Thoracic aorta (tissue), 2 donors: ENCODE measurements at places on chromosomes 4 and X.
A peak's percentile ranks its signal among the peaks of the same experiment; 100 is the strongest.

DNA sequence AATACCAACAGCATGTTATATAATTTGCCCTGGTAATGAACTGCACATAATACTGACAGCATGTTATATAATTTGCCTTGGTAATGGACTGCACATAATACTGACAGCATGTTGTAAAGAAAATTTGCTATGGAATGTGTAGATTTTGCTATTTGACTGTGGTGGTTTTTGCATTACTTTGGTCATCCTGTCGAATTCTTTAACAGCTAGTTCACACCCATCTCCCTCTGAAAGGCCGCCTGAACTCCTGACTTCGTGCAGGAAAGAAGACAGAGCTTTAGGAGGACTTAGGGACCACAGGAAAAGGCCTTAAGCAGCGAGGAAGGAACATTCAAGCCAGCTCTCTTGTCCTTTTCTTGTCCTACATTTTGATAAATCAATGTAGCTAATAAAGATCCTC lies 45.2 kb upstream of the DCLK2 start:
- no peaks in the 10 kb centered on the region for H3K27me3 ChIP-seq
- H3K27ac ChIP-seq: no peak overlapping the region
- DNase-seq: no peak
- no peaks in the 10 kb centered on the region for H3K36me3 ChIP-seq
- H3K4me1 ChIP-seq: no peaks in the 10 kb centered on the region
- no peak overlapping the region for H3K4me3 ChIP-seq

DNA sequence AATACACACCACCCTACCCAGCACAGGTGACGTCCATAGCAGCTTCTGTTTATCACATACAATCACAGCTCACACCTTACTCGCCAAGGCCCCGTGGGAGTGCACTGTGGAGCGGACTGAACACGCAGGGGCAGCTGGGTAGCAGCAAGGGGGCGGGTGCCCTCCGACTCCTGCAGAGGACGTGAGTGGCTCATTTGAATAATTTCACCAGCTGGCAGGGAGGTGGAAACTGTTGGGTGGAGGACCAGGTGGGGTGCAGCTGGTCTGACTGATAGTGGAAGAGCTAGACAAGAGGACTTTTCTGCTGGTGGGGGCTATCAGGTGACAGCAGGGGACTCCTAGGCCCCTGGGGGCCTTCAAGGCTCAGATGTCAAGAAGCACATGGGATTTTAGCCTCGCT lies 16.3 kb downstream of the MAN2B2 start:
- no peaks in the 10 kb centered on the region for H3K4me1 ChIP-seq
- no peak overlapping the region for H3K27ac ChIP-seq
- H3K4me3 ChIP-seq: no peak overlapping the region
- H3K27me3 ChIP-seq: no peaks in the 10 kb centered on the region
- peaks cover 16% of the 10 kb centered on the region for H3K36me3 ChIP-seq
- no peak for DNase-seq

DNA sequence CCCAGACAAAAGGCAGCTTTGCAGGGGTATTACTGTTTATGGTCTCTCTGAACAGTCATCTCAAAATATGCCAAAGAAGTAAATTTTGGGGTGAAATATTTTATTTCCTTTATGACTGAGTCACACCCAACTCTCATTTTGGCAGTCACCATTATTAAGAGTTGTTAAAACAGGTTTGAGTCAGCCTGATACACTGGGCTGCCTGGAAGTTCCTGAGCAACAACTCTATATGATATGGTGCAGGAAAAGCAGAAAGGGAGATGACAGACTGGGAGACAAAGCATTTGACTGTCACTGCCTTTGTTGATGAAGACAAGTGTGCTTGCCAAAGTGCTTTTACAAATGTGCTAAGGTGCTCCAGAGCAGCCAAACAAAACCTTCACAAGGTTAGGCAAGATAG lies 1263.5 kb downstream of the PCDH7 start:
- H3K4me3 ChIP-seq: no peak overlapping the region
- peaks cover 8% of the 10 kb centered on the region for H3K4me1 ChIP-seq
- H3K27me3 ChIP-seq: no peaks in the 10 kb centered on the region
- H3K27ac ChIP-seq: no peak overlapping the region

- no peak overlapping the region for H3K27ac ChIP-seq
- H3K4me3 ChIP-seq: no peak overlapping the region
- H3K36me3 ChIP-seq: no peaks in the 10 kb centered on the region
- no peaks in the 10 kb centered on the region for H3K27me3 ChIP-seq
- DNase-seq: no peak
These were observed 56.4 kb downstream of the SPCS3 start for GRCh38 chr4:176376032-176376614.

- no peaks in the 10 kb centered on the region for H3K27me3 ChIP-seq
- H3K27ac ChIP-seq: no peak overlapping the region
- H3K4me1 ChIP-seq: no peaks in the 10 kb centered on the region
- no peak overlapping the region for H3K4me3 ChIP-seq
- no peak for DNase-seq
These were observed 25.6 kb downstream of the TXK start for GRCh38 chr4:48108309-48109073.

DNA sequence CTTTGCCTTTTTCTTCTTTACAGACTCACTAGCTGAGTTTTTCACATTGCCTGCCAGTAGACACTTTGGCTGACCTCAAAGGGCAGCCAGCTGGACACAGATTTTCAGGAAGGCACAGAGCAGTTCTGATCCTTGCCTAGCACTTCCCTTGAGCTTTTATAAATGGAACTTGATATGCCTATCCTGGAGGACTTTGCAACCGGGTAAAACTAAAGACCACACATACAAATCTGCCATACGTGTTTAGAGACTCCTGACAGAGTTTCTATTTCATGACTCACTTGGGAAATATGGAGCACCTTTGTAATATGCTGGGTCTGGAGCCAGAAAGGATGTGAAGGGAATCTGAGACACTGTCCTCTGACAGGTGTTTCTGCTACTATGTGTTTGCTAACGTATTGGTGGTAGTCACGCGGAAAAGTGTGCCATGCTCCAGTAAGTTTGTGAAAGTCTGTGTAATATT lies 56.7 kb upstream of the RASSF6 start:
- H3K27ac ChIP-seq: no peak overlapping the region
- DNase-seq: no peak
- H3K36me3 ChIP-seq: no peaks in the 10 kb centered on the region

- no peak overlapping the region for H3K27ac ChIP-seq
- H3K36me3 ChIP-seq: no peaks in the 10 kb centered on the region
- H3K4me3 ChIP-seq: no peak overlapping the region
These were observed 141.7 kb downstream of the HHIP start for GRCh38 chr4:144787365-144788258.

- no peaks in the 10 kb centered on the region for H3K36me3 ChIP-seq
- H3K27ac ChIP-seq: no peak overlapping the region
- DNase-seq: no peak
- H3K27me3 ChIP-seq: no peaks in the 10 kb centered on the region
- H3K4me1 ChIP-seq: no peaks in the 10 kb centered on the region
These were observed 51.9 kb upstream of the SLC6A14 start for GRCh38 chrX:116384406-116384954.

GRCh38 chr4:30866346-30866745 lies 146.2 kb downstream of the PCDH7 start:
- no peak for DNase-seq
- H3K36me3 ChIP-seq: no peaks in the 10 kb centered on the region
- H3K27me3 ChIP-seq: no peaks in the 10 kb centered on the region
- H3K4me3 ChIP-seq: peak overlapping the region; percentile 55

- no peak for DNase-seq
- H3K27me3 ChIP-seq: no peaks in the 10 kb centered on the region
- no peak overlapping the region for H3K27ac ChIP-seq
- no peaks in the 10 kb centered on the region for H3K36me3 ChIP-seq
- H3K4me1 ChIP-seq: no peaks in the 10 kb centered on the region
These were observed 464.5 kb downstream of the BCOR start for GRCh38 chrX:39633293-39633692.
